ENCODE measurements at places on chromosomes 5 and 9. TPM values are rescaled to one million over a fixed set of nuclear protein-coding genes. Genes with fewer than 3 reads are reported as not detected.

FBN2 gene
- 1,312 TPM for total RNA-seq

SHOC1 gene
- not detected for total RNA-seq

LRRC19 gene
- not detected for total RNA-seq

GRCh38 chr9:120894321-120895148 is 17.5 kb upstream of the PHF19 start:
- no peaks in the 10 kb centered on the region for H3K36me3 ChIP-seq
- H3K4me3 ChIP-seq = no peak overlapping the region
- DNase-seq = no peak
- no peaks in the 10 kb centered on the region for H3K27me3 ChIP-seq
- H3K4me1 ChIP-seq = peaks cover 31% of the 10 kb centered on the region

PNPLA7 gene
- 7.2 TPM for total RNA-seq

GRCh38 chr9:88781628-88782391 is 209.5 kb upstream of the S1PR3 start:
- H3K36me3 ChIP-seq = no peaks in the 10 kb centered on the region
- no peak for DNase-seq
- no peak overlapping the region for H3K27ac ChIP-seq
- peaks cover 2% of the 10 kb centered on the region for H3K27me3 ChIP-seq
- H3K4me3 ChIP-seq = no peak overlapping the region
- peaks cover 25% of the 10 kb centered on the region for H3K4me1 ChIP-seq

SV2C gene
- total RNA-seq = 0.05 TPM

DNA sequence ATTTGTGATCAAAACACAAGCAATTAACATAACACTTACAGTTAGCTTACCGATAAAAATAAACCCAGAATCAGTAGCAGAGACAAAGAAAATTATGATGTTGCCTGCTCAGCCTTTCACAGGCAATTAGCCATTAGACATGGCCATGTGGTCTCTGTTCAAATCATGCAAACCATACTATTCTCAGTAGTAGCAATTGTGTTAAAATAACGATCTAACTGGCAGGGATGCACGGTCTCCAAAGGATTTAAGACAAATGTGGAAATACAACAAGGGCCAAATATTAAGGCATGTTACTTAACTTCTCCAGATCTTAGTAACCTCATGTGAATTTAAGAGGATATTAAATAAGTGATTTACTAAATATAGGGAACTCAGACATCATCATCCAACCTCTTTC is 59.5 kb downstream of the PTBP3 start:
- DNase-seq = no peak
- no peaks in the 10 kb centered on the region for H3K27me3 ChIP-seq
- peaks cover 20% of the 10 kb centered on the region for H3K4me1 ChIP-seq
- H3K4me3 ChIP-seq = no peak overlapping the region
- H3K27ac ChIP-seq = no peak overlapping the region

PLPPR1 gene
- not detected for total RNA-seq

TMC1 gene
- not detected for total RNA-seq

GRCh38 chr9:36450110-36450732 is 50.2 kb upstream of the RNF38 start:
- H3K27me3 ChIP-seq = no peaks in the 10 kb centered on the region
- DNase-seq = no peak
- H3K4me3 ChIP-seq = no peak overlapping the region

GTF3C4 gene
- 22.7 TPM for total RNA-seq

GRCh38 chr5:17219469-17219868 is 2.0 kb downstream of the BASP1 start:
- peaks cover 69% of the 10 kb centered on the region for H3K4me1 ChIP-seq
- H3K27me3 ChIP-seq = no peaks in the 10 kb centered on the region
- H3K27ac ChIP-seq = peak overlapping the region; percentile 80
- H3K36me3 ChIP-seq = peaks cover 6% of the 10 kb centered on the region

- no peak overlapping the region for H3K4me3 ChIP-seq
- H3K36me3 ChIP-seq = peaks cover 2% of the 10 kb centered on the region
- H3K4me1 ChIP-seq = peaks cover 18% of the 10 kb centered on the region
- H3K27me3 ChIP-seq = no peaks in the 10 kb centered on the region
- DNase-seq = no peak
These were observed 398.9 kb downstream of the PLK2 start for GRCh38 chr5:58060996-58061395.

DNA sequence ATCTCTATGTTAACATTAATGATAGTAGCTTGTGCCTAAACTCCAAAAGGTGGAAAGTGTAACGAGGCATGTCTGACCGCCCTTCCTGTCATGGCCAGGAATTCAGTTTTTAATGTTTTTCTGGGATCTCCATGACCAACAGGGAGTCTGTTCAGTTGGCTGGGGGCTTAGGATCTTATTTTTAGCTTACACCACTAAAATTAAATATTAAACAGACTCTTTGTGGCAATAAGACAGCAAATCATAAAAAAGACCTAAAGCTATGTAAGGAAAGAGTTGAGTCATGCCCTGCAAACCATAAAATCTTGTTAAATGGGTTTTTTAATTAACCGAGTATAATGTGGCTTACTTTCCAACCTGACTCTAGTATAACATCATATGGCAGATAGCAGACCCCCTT is 247.8 kb downstream of the DIRAS2 start:
- H3K4me1 ChIP-seq = peaks cover 6% of the 10 kb centered on the region
- DNase-seq = no peak
- no peak overlapping the region for H3K27ac ChIP-seq
- no peaks in the 10 kb centered on the region for H3K27me3 ChIP-seq
- H3K36me3 ChIP-seq = no peaks in the 10 kb centered on the region
- no peak overlapping the region for H3K4me3 ChIP-seq

- peak overlapping the region; percentile 73 for H3K4me3 ChIP-seq
- peak overlapping the region; percentile 99 for H3K27ac ChIP-seq
- DNase-seq = no peak
- peaks cover 72% of the 10 kb centered on the region for H3K4me1 ChIP-seq
- no peaks in the 10 kb centered on the region for H3K27me3 ChIP-seq
These were observed 1090.4 kb upstream of the CDH6 start for GRCh38 chr5:30103052-30103451.

SLC6A19 gene
- total RNA-seq = not detected

DNA sequence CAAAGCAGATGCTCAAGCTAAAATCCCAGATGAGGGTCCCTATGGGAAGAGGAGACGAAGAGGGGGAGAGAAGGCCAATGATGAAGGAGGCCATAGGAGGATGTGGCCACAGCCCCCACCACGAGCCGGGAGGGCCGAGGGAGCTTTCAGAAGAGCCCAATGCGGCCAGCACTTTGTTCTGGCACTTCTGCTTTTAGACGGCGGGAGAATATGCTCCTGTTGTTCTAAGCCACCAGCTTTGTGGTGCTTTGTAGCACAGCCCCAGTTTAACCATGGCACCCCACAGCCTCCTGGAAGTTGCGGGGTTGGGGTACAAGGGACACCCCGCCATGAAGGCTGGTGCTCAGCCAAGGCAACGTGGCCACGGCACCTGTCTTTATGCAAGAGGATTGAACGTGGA is 33.4 kb downstream of the LPCAT1 start:
- H3K27me3 ChIP-seq = no peaks in the 10 kb centered on the region
- DNase-seq = no peak
- H3K4me1 ChIP-seq = peaks cover 3% of the 10 kb centered on the region

GRM6 gene
- not detected for total RNA-seq

KIAA0825 gene
- total RNA-seq = 5.0 TPM

DNA sequence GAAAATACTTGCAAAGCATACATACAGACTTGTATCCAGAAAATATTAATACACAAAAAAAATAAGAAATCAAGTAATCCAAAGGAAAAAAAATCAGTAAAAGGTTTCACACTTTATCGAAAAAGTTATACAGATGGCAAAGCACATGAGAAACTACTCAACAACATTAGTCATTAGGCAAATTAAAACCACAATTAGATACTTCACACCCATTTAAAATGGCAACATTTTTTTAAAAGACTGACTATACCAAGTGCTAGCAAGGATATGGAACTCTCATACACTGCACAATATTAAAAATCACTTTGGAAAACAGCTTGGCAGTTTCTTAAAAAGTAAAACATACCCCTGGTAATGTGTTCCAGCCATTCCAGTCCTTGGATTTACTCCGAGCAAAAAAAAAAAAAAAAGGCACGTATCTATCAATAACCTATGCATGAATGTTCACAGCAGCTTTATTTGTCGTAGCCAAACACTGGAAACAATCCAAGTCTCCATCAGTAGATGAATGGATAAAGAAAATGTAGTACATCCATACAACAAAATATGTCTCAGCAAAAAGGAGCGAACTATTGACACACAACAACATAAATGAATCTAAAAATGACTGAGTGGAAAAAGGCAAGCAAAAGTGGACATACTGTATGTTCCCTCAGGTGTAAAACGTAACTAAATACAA is 66.0 kb downstream of the GNAQ start:
- peaks cover 40% of the 10 kb centered on the region for H3K4me1 ChIP-seq
- no peak for DNase-seq
- H3K4me3 ChIP-seq = no peak overlapping the region
- H3K36me3 ChIP-seq = peaks cover 2% of the 10 kb centered on the region

- H3K4me1 ChIP-seq = no peaks in the 10 kb centered on the region
- peaks cover 78% of the 10 kb centered on the region for H3K27me3 ChIP-seq
- no peak overlapping the region for H3K27ac ChIP-seq
- H3K36me3 ChIP-seq = no peaks in the 10 kb centered on the region
These were observed 605.1 kb upstream of the DAB2 start for GRCh38 chr5:40029711-40030495.

ZFYVE16 gene
- total RNA-seq = 53.6 TPM

- H3K4me3 ChIP-seq = no peak overlapping the region
- no peaks in the 10 kb centered on the region for H3K27me3 ChIP-seq
- DNase-seq = no peak
- peaks cover 13% of the 10 kb centered on the region for H3K36me3 ChIP-seq
- H3K27ac ChIP-seq = no peak overlapping the region
These were observed 19.3 kb upstream of the GPR150 start for GRCh38 chr5:95600557-95600956.

DNA sequence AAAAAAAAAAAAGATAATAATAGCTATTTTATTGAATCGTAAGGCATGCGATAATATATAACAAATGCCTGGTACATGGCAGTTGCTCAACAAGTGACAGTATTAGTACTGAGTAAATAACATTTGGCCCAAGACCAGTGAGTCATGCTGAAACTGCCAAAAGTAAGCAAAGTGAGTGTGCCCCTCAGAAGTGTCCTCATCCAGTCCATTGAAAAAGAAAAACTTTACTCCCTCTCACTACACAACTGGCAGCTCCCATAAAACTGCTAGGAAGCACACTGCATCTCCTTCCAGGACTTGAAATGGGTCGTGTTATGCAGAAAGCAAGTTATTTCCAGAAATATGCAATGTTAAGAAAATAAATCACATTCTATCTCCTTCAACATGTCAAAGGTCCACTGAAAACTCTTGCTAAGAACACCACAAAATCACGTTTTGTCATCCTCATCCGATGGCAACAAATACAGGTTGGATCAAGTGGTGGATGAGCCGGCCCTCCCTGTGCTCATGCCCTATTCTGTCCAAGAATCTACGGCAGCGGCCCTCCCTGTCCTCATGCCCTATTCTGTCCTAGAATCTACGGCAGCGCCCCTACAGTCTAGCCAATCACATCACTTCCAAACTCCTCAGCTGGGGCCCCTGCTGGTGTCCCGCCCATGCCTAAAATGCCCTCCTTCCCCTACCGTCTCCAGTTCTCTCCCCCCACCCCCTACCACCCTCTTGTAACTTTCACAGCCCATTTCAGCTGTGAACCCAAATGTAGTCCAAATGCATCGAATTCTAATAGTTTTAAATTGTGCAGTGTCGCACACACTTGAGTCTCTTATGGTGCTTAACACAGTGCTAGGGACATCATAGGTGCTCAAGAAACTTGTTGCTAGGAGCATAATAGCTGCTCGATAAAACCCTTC is 12.5 kb downstream of the PTCH1 start:
- no peak overlapping the region for H3K27ac ChIP-seq
- H3K36me3 ChIP-seq = no peaks in the 10 kb centered on the region
- no peak for DNase-seq

GRCh38 chr5:4250254-4250653 is 654.6 kb downstream of the IRX1 start:
- DNase-seq = no peak
- H3K27me3 ChIP-seq = no peaks in the 10 kb centered on the region
- no peaks in the 10 kb centered on the region for H3K4me1 ChIP-seq
- H3K36me3 ChIP-seq = peaks cover 3% of the 10 kb centered on the region
- H3K4me3 ChIP-seq = no peak overlapping the region
- H3K27ac ChIP-seq = no peak overlapping the region

CDX1 gene
- total RNA-seq = 1.0 TPM

GRCh38 chr9:83706676-83707517 is 861 bp downstream of the UBQLN1 start:
- peak overlapping the region; percentile 99 for H3K4me3 ChIP-seq
- H3K27ac ChIP-seq = peak overlapping the region; percentile 100
- H3K27me3 ChIP-seq = no peaks in the 10 kb centered on the region
- H3K4me1 ChIP-seq = peaks cover 36% of the 10 kb centered on the region
- peaks cover 5% of the 10 kb centered on the region for H3K36me3 ChIP-seq

FCHO2 gene
- 41.5 TPM for total RNA-seq

GRCh38 chr5:126650463-126650862 is 49.7 kb downstream of the PHAX start:
- H3K4me1 ChIP-seq = no peaks in the 10 kb centered on the region
- H3K27ac ChIP-seq = no peak overlapping the region
- peaks cover under 1% of the 10 kb centered on the region for H3K36me3 ChIP-seq
- H3K27me3 ChIP-seq = peaks cover 9% of the 10 kb centered on the region
- no peak overlapping the region for H3K4me3 ChIP-seq

GRCh38 chr5:120086081-120086480 is 378.0 kb upstream of the PRR16 start:
- H3K4me1 ChIP-seq = peaks cover 10% of the 10 kb centered on the region
- no peak for DNase-seq
- H3K4me3 ChIP-seq = no peak overlapping the region
- H3K27me3 ChIP-seq = peaks cover 39% of the 10 kb centered on the region
- no peak overlapping the region for H3K27ac ChIP-seq

DNA sequence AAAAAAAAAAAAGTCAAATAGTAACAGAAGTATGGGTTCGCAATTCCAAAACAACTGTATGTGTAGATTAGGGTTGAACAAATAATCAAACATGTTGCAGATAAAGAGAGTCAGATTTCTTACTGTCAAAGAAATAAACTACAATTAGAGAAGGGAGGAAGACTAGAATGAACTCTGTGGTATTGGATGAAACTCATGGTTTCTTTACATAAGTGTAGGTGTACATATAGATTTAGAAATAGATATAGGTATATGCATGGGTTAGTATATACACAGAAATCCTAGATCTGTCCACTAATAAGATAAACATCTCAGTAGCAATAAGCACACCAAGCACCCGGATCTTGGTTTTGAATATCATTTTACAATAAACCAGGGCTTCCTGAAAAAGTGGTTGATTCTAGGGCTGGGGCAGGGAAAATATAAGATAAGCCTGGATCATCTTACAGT is 21.3 kb downstream of the DTWD2 start:
- no peaks in the 10 kb centered on the region for H3K36me3 ChIP-seq
- no peak overlapping the region for H3K4me3 ChIP-seq
- H3K27ac ChIP-seq = no peak overlapping the region
- DNase-seq = no peak
- no peaks in the 10 kb centered on the region for H3K4me1 ChIP-seq
- H3K27me3 ChIP-seq = no peaks in the 10 kb centered on the region

- H3K27ac ChIP-seq = no peak overlapping the region
- DNase-seq = no peak
- H3K36me3 ChIP-seq = no peaks in the 10 kb centered on the region
These were observed 1015.8 kb downstream of the CDH18 start for GRCh38 chr5:18972177-18972576.

SVEP1 gene
- 2.8 TPM for total RNA-seq

GRCh38 chr9:134814598-134815215 is 65.9 kb upstream of the FCN2 start:
- no peak for DNase-seq
- H3K4me3 ChIP-seq = no peak overlapping the region
- H3K27ac ChIP-seq = peak overlapping the region; percentile 14

SIT1 gene
- total RNA-seq = not detected

Measured in osteocyte (in vitro differentiated cells).